T1000 (cell line): ENCODE measurements at places on chromosomes 2 and 18.

DNA sequence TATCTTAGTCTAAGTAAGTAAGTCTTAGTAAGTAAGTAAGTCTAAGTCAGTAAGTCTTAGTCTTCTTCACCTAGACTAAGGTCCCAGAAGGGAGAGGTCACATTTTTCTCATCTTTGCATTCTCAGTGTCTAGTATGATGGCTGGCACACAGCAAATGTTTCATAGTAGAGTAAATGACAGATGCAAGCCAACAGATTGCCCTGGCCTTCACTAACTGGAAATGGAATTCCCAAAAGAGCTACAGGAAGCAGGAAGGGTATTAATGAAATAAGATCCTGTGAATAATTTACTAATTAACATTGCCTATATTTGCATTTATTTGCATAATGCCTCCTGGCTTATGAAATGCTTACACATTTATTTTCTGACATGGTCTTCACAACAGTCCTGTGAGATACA, 221.6 kb downstream of the RAD51AP2 start:
- no peak for DNase-seq

GRCh38 chr2:47167149-47167548, 12.0 kb upstream of the STPG4 start:
- DNase-seq, result no peak

- no peak for DNase-seq
Measured at GRCh38 chr2:97740590-97741182, 27.3 kb downstream of the ZAP70 start.

DNA sequence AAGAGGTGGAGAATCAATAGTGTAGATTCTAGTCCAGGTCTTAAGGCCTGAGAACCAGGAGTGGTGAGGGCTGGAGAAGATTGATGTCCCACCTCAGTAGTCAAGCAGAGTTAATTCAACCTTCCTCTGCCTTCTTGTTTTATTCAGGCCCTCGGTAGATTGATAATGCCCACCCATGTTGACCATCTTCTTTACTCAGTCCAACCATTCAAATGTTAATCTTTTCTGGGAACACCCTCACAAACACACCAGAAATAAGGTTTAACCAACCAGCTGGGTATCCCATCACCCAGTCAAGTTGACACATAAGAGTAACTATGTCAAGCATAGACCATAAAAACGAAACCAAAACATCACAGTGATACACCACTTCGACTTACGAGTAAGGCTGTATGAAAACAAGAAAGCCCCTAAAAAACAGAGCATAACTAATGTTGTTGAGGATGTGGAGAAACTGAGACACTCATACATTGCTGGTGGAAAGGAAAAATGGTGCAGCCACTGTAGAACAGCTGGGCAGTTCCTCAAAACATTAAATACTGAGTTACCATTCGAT, 57.5 kb downstream of the SLC35F5 start:
- no peak for DNase-seq

GRCh38 chr2:157204401-157204800, 53.1 kb upstream of the GALNT5 start:
- DNase-seq, result no peak

GRCh38 chr18:78630981-78631510, 348.6 kb upstream of the SALL3 start:
- no peak for DNase-seq

DNA sequence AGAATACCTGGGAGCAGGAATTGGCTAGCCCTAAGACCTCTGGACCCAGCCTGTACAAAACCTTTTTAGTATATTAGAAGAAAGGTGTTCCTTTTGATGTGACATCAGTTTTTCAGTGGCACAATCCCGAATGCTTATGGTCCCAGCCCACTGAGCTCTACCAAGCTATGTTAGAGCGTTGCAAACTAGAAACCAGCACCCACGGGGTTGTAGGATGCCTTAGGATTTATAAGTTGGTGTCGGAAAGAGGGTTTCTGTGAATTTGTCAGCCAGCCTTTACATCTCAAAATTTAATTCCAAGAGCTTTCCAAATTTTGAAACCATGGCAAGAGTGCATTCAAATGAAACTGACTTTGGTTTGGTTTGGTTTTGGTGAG, 499 bp upstream of the LMAN1 start:
- no peak for DNase-seq

DNA sequence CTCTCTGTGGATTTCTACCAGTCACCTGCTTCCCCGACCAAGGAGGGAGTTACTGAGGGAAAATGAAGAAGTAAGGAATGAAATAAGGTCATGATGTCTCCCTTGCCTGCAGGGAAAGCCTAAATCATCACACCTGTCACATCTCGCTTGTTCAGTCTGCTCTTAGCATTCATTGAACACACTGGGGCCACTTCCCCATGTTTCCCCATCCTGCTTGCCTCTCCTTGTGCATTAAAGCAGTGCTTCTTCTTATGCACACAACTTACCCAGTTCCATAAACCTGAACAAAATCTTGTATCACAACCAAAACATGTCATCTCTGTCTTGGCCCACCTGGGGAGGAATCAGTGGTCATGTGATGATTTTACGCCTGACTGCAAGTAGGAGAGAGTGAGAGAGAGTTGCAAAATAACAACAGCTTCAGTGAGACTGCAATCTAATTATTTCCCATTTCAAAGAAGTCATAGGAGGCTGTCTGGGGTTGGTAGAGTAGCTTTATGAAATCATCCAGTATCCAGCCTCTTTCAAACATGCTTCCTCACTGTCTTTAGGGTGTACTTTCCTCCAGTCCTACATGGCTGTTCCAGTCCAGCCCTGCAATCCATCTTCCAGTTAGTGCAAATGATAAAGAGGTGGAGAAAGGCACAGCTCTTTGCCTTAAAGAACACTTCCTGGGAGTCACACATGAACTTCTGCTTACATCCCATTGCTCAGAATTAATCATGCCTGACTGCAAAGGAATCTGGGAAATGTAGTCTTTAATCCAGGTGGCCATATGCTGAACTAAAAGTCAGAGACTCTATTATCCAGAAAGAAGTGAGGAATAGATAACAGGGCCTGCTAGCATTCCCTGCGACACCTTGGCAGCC, 220.1 kb downstream of the HAUS1 start:
- no peak for DNase-seq

DNA sequence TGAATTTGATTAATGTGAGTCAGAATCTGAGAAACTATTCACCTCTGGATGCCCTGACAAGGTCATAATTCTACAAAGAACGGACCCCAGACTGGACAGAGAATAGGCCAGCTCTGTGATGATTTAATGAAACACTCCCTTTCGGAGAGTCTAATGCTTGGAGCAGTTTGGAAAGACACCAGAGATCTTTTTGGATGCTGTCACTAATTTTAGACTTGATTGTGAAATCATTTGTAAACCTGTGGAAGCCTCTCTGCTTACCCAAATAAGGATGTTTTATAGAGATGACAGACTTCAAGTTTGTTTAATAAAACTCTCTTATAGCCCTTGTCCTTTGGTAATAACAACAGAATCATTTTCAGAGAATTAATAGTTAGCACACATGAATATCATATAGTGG, 83.5 kb downstream of the MYL12B start:
- DNase-seq, result no peak

DNA sequence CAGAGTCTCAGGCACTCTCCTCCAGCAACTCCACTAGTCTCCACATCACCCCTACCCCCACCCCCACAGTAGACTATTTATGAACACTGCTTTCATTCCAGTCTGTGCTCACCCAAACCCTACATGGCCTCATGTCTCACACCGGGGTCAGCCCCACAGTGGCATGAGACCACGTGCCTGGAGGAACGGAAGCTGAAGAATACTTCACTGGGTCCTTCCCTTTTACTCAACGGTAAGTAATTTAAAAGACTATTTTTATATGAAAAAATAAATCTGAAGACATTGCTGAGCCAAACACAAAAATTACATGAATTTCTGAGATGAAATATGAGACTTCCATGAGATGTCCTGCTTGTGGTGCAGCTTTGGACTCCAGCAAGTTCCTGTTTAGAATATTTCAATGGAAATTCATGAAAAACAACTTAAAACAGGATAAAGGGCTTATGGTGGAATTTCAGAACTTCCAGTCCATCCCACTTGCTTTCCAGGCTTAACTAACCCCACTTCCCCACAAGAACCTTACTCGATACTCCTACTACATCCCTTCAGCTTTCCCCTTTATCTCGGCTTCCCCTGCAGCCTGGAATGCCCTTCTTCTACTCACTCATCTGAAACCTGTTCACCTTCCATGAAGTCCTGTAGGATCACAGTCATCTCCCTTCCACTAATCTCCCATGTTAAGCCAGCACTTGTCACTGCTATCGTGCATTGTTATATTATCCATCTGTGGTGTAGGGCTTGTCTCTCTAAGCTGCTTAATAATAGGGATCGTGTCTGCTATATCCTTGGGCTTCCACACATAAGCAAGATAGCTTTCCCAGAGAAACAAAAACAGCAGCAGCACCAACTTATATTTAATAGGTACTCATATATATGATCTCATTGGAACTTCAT, 47.9 kb downstream of the SLC14A1 start:
- no peak for DNase-seq

- no peak for DNase-seq
Measured at GRCh38 chr2:204177251-204177976, 240.9 kb downstream of the ICOS start.

DNA sequence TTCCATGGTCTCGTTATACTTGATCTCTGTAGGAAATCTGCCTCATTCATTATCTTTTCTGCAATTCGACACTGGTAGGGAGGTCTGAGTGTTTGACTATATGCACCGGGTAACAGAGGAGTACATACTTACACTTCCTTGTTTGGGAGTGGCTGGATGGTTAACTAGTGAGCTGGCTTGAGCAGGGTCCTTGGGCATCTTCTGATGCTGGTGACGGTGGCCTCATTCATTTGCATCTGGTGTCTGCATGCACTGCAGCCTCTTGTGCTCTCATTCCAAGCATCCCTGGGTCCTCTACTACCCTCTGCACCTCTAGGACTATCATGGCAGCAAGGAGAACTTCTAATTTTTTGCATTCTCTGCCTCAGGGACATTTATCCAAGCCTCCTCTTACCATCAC, 100.0 kb upstream of the TCF4 start:
- no peak for DNase-seq

GRCh38 chr18:3444954-3445353, 5.0 kb upstream of the TGIF1 start:
- DNase-seq, result no peak

DNA sequence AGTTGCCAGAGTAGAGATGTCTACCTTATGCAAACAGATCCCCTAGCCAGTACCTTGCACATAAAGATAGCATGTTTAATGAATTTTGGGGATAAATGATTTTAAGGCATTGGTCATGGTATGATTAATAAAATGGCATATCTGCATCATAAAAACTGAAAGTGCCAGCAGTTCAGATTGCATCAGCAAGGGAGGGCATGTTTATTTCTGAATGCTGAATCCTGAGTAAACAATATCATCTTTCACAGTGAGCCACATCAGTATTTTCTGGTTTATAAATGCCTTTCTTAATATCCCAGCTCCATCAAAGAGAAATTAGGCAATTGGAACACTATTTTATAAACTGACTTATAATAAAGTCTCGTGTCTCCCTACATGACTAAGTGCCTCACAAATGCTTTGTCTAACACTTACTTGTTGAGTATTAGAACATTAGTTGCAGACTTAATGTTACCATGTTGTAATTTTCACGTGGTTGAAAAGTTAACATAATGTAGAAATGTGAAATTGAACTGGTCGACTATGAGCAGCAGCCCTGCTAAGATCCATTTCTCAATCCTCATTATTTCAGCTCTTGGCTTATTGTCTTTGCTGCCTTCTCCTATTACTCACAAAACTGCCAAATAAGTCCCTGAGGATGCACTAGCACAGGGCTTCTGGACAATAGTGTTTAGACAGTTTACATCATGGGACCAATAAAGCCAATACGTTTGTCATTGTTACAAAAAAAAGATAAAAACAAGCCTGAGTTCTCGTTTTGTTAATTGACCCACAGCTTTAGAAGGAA, 48.0 kb downstream of the LANCL1 start:
- DNase-seq, result no peak

DNA sequence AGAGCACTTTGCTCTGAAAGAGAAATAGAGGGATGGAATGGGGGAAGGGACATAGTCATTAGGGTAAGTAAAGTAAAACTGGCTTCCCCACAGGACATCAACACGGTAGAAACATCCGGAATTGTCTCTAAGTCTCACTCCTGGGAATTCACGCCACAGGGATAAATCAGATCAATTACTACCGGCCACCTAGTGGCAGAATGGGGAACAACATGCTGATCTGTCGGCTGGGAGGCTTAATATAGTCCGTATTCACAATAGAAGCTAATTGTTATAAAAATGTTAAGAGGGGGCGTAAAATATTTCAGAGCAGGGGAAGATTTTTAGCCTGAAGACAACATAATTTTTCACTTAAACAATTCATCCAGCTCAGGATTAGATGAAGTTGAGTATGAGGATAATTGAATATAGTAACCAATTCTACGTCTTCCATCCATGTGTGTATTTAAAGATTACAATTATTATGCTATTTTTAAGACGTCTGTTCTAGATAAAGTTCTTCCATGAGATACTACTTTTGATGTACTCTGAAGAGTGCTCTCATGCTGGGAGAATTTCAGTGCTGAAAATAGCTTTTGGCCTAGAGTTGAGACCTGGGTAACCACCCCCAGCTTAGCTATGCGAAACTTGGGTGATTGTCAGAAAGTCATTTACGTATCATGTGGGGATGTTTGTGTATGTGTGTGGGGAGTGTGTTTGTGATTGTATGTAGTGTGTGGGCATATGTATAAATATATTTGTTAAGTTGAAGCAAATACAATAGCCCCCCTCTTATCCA, 65.7 kb downstream of the LRRTM1 start:
- DNase-seq, result no peak

DNA sequence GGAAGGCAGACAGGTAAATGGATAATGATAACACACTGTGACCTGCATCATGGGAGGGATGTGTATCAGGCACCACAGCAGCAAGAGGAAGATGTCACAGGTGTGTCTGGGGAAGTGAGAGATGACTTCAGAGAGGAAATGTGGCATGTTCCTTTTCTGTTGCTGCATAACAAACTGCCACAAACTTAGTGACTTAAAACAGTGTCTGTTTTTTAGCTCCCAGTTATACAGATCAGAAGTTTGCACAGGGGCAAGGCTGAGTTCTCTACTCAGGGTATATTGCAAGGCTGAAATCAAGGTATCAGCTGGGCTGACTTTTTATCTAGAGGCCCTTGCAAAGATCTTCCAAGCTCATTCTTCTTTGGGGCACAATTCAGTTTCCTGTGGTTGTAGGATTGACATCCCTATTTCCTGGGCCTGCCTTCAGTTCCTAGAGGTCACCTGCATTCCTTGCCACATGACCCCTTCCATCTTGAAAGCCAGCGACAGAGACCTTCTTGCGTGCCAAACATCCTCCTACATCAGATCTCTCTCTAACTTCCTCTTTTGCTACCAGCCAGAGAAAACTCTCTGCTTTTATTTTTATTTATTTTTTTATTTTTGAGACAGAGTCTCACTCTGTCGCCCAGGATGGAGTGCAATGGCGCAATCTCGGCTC, 2.1 kb upstream of the MAP3K2 start:
- DNase-seq, result no peak

DNA sequence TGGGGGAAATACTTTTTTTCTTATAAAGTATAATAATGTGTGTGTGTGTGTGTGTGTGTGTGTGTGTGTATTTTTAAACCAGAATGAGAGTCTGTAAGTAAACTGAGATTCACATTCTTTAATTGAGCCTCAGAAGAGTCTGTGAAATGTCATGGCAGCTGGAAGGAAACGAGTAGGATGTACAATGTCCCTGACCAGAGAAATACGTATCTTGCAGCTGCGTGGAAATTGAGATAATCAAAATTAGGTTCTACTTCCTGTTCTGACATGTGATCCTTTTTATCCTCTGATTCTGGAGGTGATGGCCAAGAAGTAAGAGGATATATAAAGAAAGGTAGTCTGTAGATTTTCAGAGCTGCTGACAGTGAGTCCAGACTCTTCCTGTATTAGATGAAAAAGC, 50.0 kb downstream of the SH3RF3 start:
- no peak for DNase-seq

- DNase-seq, result no peak
Measured at GRCh38 chr2:168589236-168590211, 133.5 kb downstream of the CERS6 start.
